SK-MEL-5 (cell line): ENCODE measurements at places on chromosomes 6 and 20. TPM values are rescaled to one million over a fixed set of nuclear protein-coding genes. Genes with fewer than 3 reads are reported as not detected.

DNA sequence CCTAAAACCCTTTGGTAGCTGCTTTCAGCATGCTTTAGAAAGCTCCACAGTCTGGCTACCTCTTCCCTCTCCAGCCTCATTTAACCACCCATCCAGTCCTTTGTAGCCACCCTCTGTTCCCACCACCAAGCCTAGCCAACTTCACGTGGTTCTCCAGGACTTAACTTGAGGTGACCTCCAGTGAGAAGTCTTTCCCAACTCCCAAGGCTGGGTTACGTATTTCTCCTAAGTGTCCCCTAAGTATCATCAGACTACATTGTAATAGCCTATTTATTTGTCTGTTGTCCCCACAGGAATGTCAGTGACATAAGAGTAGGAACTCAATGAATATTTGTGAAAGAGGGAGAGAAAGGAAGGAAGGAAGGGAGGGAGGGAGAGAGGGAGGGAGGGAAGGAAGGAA lies 431.9 kb upstream of the JARID2 start:
- DNase-seq: no peak

DNA sequence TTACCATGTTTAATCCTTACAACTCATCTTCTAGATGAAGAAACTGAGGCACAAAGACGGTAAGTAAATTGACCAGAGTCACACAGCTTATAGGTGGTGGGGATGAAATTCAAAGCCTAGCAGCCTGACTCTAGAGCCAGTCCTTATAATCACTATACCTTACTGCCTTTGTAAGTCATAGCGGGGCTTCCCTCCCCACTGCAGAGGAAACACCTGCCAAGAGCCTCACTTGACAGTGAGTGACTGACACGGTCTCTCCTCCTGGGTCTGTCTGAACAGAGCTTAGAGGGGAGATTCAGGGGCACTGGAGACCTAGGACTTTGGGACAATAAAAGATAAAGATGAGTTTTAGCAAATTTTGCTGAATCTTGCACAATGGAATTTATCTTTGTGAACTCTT lies 12.8 kb downstream of the SUN5 start:
- DNase-seq: no peak

- peak; percentile 67 for DNase-seq
Observed at GRCh38 chr20:58194175-58194791, 34.2 kb downstream of the ANKRD60 start.

GRCh38 chr6:18350712-18351111 lies 36.4 kb upstream of the RNF144B start:
- DNase-seq: no peak

DNA sequence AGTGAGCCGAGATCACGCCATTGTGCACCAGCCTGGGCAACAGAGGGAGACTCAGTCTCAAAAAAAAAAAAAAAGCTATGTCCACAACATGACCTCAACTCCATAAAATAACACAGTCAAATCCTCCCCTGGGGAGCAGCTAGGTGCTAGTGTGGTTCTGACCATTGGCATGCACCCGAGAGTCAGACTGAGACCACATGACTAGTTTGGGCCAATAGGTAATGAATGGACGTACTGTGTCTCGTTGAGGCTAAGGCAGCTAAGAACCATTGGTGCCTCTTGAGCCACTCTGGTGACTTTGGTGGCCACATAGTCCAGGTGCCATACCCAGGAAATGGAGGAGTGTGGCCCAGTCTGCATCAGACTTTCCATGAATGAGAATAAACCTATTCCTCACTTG lies 40.3 kb downstream of the ATP9A start:
- DNase-seq: peak; percentile 62

- DNase-seq: no peak
Observed at GRCh38 chr20:58646703-58647102, 4.4 kb upstream of the STX16 start.

ZC2HC1B gene
- not detected in 2 replicates for total RNA-seq

SYCP2 gene
- total RNA-seq: 3.9 and 4.9 TPM in 2 replicates

PLN gene
- not detected in 2 replicates for total RNA-seq

DNA sequence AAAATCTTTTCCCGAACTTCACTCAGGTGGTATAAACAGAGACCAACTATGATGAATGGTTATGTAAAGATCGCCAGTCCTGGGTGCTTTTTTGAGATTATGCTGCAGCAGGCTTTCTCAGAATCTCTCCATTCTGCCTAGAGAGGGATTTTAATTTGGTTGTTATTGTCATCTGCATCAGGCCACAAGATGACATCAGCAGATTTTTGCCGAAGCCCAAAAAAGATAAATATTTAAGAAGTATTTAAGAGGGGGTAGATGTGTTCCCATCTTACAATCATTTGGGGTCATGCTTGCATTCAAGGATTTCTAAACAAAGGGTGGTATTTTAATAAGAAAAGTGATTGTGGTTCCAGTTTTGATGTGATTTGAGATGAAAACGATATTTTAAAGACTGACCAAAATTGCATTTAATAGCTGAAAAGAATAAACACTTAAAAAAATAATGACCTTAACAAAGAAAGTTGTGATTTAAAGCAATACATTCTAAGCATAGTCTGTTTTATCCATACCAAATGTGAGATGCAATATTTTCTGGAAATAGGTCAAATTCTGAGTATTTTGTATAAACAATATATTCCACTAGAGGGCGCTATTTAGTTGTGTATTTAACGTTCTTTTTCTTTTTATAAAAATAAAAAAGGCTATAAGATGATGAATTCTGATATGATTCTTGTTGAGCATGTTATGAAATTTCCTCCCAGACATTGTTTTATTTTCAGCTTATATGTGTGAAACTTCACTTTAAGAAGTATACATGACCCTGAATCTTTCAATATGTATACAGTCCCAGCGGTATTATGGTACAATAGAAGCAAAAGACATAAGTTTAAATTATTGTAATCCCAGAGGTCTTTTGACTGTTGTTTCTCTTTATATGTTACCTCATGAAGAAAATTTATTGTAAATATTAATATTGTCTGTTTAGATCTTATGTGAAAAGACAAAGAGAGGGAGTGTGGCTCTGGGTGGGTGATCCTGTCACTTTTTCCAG lies 51.0 kb upstream of the ZFP64 start:
- peak; percentile 48 for DNase-seq

DNA sequence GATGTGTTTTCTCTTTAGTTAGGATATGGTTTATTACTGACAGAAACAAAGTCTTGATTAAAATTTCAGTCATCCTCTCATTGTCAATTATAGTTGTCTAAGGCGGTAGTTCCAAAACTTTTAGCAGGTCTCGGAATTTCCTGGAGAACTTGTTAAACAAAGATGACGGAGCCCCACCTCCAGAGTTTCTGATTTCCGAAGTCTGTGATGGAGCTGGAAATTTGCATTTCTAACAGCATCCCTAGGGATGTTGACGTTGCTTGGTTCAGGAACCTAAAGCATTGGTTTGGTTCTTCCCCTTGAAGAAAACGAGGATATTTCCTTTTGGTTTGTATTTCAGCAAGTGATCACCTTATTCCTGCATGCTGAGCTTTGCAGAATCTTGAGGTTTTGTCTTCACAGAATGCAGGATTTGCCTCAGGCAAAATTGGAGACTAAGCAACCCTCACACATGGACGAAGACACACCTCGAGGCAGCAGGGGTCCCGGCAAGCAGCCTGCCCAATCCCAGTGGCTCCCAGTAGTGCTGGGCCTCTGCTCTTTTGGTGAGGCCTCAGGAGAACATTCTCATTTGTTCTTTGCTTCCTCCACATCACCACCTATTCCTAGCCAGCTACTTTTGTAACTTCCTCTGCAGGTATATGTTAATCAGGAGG lies 187.1 kb upstream of the PHACTR1 start:
- no peak for DNase-seq

LY6G5C gene
- total RNA-seq: 0.48 TPM in 1 of 2 replicates, not detected in the other

PCSK2 gene
- total RNA-seq: 0.63 TPM in 1 of 2 replicates, not detected in the other

DNA sequence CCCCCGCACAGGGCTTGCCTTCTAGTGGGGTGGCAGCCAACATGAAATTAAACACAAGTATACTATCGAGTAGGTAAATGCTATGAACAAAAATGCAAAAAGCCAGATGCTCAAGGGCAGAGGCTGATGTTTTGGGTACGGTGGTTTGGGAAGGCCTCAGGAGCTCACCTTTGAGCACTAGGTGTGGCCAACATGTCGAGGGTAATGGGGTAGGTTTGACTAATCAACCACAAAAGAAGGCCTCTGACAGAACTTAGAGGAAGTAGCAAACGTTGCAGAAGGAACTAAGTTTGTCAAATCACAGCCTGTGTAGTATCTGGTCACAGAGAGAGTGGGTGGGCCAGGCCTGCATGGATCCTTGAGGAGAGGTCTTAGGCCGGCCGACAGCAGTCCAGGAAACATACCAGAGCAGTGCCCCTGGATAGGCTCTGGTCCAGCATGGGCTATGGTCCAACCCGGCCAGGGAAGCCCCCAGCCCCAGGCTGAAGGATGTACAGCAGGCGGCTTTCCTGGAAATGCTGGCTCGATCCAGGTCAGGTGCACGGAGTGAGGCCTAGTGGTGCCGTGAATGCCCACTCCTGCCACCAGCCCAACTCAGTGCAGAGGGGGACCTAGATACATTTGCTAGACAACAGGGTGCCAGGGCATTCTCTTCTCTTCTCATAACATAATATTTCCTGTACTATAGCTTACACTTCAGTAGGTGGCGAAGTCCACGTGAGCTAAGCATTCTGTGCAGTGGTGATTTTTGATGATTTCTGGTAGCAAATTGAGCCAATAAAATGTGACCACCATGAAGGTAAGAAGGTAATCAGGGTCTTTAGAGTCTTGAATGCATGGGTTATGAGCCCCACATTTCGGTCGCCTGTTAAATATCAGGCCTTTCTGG lies 56.3 kb upstream of the CD93 start:
- DNase-seq: no peak

PPP1R16B gene
- total RNA-seq: 0.56 and 0.69 TPM in 2 replicates

- DNase-seq: no peak
Observed at GRCh38 chr6:113394216-113394615, 462.9 kb upstream of the MARCKS start.

SLC17A3 gene
- not detected in 2 replicates for total RNA-seq

SYCP2L gene
- 5.6 and 6.2 TPM in 2 replicates for total RNA-seq

COL20A1 gene
- total RNA-seq: not detected in 2 replicates

- DNase-seq: no peak
Observed at GRCh38 chr20:32522526-32522775, 62.7 kb downstream of the NOL4L start.

DNA sequence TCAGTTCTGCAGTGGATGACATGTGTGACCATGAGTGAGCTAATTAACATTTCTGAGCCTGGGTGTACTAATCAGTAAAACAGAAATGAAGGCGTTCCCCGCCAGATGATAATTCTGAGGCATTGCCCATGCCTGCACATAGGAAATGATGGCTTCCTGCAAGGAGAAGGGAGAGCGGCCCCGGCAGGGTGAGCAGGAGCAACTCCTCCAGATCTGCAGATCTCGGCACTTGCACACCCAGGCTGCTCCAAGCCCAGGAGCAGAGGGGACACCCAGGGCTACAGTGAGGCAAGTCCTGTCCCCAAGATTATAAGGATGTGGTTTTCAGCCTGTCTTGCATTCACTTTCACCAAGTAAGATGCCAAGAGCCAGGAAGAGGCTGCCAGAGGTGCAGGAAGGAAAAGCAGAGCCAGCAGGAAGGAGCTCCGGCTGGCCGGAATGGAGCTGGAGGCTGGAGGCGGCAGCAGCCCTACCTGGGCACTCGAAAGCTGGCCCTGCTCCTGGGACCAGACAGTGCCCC lies 177.5 kb upstream of the CST7 start:
- no peak for DNase-seq

RCAN2 gene
- total RNA-seq: 0.11 TPM in 1 of 2 replicates, not detected in the other

- no peak for DNase-seq
Observed at GRCh38 chr6:36493319-36493718, 50.5 kb downstream of the KCTD20 start.

DNA sequence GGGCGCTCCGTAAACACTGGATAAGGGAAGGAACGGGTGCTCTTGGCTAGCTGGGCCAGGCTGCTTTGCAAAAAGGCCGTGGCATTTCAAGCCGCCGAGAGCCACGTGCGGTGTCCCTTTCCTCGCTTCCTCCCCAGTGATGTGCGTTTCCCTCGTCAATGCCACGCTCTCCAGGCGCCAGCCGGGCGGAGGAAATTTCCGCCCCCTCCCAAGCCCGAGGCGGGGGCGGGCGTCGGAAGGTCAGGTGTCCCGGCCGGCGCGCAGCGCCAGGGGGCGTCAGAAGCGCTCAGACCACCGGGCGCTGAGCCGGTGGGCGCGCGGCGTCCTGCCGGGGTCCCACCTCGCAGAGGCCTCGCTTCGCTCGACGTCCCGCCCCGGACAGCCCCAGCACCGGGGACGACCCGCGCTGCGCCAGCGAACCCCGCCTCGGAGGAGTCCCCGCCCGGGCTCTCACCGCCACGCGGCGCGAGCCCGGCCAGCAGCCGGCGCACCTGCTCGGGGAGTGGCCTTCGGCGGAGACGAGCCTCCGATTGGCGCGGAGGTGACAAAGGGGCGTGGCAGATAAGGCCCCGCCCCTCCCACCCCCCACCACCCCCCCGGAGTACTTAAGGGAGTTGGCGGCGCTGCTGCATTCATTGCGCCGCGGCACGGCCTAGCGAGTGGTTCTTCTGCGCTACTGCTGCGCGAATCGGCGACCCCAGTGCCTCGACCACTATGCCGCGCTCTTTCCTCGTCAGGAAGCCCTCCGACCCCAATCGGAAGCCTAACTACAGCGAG lies at the start of gene SNAI1:
TSS of gene SNAI1 (plus strand) at position 635 of the 777 bp plus-strand sequence. CDS start at position 715, 80 bp downstream.
- DNase-seq: peak; percentile 83

GRCh38 chr20:37579106-37579505 lies 51.4 kb upstream of the BLCAP start:
- DNase-seq: no peak

DNA sequence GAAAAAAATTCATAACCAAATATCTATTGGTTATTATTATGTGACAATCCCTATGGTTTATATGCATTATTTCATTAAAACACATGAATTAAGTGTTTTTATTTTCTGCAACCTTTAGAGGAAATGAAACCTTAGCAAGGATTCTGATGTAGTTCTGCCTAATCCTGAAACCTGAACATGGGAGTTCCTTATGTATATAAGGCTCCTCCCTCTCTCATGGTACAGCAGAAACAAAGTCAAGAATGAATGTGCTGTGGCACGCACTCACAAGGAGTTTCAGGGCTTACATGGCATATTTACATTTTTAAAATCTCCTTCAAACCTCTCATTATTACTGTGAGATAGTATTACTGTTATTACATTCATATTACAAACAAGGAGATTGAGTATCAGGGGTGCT lies 426.4 kb upstream of the CITED2 start:
- DNase-seq: no peak
